ENCODE measurements at places on chromosomes 12 and 14.

- no peaks in the 10 kb centered on the region for H3K36me3 ChIP-seq
- no peaks in the 10 kb centered on the region for H3K27me3 ChIP-seq
- H3K27ac ChIP-seq = no peak overlapping the region
- DNase-seq = no peak
- no peak overlapping the region for H3K4me3 ChIP-seq
Measured at GRCh38 chr12:58750484-58750883, 169.8 kb downstream of the LRIG3 start.

DNA sequence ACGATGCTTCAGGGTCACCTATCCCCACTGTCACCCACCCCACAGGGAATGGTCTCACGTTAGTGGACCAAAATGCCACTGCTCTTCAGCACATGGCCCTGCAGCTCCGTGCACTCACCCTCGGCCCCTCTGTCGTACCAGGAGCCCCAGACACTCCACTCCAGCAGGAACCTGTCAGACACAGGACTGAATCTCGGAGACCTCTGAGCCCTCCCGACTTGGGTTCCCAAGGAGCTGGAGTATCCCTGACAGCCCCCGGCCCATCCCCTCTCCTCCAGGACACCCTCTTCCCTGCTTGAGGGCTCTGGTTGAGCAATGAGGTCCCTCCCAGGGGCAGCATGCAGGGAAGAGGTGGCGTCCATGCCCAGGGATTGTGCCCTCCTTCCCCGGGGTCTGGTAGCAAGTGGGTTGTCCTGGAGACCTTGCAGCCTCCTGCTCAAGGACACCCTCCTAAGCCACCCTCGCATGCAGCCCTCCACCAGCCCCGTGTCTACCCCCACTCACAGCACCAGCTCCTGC is 20.4 kb upstream of the LRTM2 start:
- no peaks in the 10 kb centered on the region for H3K36me3 ChIP-seq
- DNase-seq = no peak
- H3K27me3 ChIP-seq = no peaks in the 10 kb centered on the region
- H3K27ac ChIP-seq = no peak overlapping the region
- peaks cover 15% of the 10 kb centered on the region for H3K4me1 ChIP-seq
- no peak overlapping the region for H3K4me3 ChIP-seq

DNA sequence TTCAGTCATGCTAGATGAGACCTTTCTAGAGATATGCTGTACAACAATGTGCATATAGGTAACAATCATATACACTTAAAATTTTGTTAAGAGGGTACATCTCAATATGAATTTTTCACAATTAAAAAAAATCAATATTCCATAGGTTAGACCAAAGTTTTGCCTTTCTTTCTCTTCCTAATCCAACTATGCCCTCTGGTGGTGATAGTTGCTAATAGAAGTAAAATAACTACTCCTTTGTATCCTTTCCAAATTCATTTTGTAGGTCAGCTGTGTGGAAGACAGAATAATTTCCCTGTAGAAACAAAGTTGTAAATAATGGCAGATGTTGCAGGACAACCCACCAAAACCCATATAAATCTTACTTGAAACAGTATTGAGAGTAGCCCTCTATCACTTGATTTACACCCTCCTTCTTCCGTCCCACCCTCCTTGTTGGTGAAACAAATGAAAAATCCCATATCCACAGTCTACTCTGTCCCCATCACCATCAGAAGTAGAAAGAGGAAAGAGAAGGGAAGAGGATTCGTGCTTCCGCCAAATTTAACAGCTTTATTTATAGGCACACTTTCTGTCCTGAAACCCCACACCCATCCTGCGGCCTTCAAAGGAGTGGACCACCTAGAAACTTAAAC is 34.2 kb upstream of the KICS2 start:
- H3K36me3 ChIP-seq = no peaks in the 10 kb centered on the region
- DNase-seq = no peak
- no peaks in the 10 kb centered on the region for H3K27me3 ChIP-seq
- no peak overlapping the region for H3K4me3 ChIP-seq
- H3K4me1 ChIP-seq = no peaks in the 10 kb centered on the region

DNA sequence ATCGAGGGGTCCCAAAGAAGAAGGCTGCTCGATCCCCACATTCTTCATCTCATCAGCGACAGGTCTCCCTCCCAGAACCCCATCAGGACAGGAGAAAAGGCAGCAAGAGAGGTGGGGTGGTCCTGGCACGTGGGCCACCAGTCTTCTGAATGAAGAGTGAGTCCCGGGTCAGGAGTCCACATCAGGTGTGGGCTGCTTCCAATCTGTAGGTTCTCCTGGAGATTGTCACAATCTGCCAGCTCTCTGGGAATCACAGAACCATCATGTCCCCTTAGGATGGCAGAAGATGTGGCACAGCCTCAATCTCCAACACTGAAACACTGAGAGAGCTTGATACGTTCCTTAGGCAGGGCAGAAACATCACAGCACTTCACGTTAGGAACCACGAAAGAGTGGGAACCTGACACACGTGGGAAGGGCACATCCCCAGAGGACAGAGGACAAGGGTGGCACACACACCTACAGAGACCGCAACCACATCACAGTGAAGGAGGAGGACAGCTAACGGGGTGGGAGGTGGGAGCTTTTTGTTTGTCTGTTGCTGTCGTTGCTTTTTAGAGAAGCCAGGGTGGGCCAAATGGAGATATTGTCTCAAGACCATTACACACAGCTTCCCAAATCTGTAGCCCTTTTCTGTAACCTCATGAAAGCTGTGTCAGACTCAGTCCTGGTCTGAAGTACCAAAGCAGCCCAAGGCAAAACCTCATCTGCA is 284.5 kb downstream of the DPF3 start:
- H3K27ac ChIP-seq = no peak overlapping the region
- H3K4me1 ChIP-seq = peaks cover 7% of the 10 kb centered on the region
- DNase-seq = no peak
- H3K27me3 ChIP-seq = no peaks in the 10 kb centered on the region
- H3K4me3 ChIP-seq = no peak overlapping the region

- no peaks in the 10 kb centered on the region for H3K27me3 ChIP-seq
- H3K36me3 ChIP-seq = no peaks in the 10 kb centered on the region
- H3K27ac ChIP-seq = no peak overlapping the region
- DNase-seq = no peak
- peaks cover 31% of the 10 kb centered on the region for H3K4me1 ChIP-seq
Measured at GRCh38 chr12:92518071-92518470, 184.7 kb upstream of the PLEKHG7 start.

DNA sequence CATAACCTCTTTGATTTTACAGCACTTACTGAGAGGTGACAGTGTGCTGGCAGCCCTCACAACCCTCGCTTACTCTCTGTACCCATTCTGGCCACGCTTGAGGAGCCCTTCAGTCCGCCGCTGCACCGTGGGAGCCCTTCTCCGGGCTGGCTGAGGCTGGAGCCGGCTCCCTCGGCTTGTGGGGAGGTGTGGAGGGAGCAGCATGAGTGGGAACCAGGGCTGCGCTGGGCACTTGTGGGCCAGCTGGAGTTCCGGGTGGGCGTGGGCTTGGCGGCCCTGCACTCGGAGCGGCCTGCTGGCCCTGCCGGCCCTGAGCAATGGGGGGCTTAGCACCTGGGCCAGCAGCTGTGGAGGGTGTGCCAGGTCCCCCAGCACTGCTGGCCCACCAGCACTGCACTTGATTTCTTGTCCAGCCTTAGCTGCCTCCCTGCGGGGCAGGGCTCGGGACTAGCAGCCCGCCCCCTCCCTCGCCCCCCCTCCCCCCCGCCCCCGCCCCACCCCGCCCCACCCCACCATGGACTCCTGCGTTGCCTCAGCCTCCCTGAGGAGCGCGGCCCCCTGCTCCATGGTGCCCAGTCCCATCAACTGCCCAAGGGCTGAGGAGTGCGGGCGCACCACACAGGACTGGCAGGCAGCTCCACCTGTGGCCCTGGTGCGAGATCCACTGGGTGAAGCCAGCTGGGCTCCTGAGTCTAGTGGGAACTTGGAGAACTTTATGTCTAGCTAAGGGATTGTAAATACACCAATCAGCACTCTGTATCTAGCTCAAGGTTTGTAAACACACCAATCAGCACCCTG is 9.9 kb downstream of the MDGA2 start:
- no peak for DNase-seq
- H3K4me3 ChIP-seq = no peak overlapping the region
- no peaks in the 10 kb centered on the region for H3K27me3 ChIP-seq

DNA sequence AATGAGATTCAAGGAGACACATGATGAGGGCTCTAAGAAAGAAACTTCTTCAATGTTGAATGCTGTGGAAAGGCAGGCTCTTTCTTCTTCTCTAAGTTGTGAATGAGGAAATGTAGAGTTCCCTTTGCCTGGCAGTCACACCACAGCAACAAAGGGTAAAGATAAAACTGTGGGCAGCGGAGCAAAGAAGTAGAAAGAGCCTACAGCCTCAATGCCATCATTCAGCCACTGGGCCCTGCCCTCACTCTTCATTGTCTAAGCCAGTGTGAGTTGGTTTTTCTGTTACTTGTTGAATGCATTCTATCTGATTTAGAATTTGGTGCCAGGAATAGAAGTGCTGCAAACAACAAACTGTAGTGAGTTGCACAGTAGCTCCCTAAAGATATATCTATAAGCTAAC is 12.2 kb downstream of the SDR9C7 start:
- no peak overlapping the region for H3K27ac ChIP-seq
- H3K4me1 ChIP-seq = no peaks in the 10 kb centered on the region
- no peak for DNase-seq
- no peaks in the 10 kb centered on the region for H3K36me3 ChIP-seq
- no peak overlapping the region for H3K4me3 ChIP-seq

GRCh38 chr12:108783446-108783845 is 52.1 kb upstream of the CORO1C start:
- no peak overlapping the region for H3K4me3 ChIP-seq
- peaks cover 36% of the 10 kb centered on the region for H3K36me3 ChIP-seq
- H3K4me1 ChIP-seq = peaks cover 4% of the 10 kb centered on the region
- no peaks in the 10 kb centered on the region for H3K27me3 ChIP-seq
- no peak overlapping the region for H3K27ac ChIP-seq

DNA sequence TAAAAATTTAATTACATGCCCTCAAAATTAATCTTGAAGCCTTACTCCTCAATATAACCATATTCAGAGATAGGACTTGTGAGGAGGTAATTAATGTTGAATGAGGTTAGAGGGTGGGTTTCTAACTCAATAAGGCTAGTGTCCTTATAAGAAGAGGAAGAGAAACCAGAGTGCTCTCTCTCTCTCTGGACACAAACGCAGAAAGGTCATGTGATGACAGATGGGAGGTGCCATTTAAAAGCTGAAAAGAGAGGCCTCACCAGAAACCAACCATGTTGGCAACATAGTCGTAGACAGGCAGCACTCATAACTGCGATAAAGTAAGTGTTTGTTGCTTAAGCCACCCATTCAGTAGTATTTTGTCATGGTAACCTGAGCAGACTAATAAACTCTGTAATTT is 378.5 kb upstream of the LMO3 start:
- DNase-seq = no peak
- no peak overlapping the region for H3K4me3 ChIP-seq
- H3K27ac ChIP-seq = no peak overlapping the region

DNA sequence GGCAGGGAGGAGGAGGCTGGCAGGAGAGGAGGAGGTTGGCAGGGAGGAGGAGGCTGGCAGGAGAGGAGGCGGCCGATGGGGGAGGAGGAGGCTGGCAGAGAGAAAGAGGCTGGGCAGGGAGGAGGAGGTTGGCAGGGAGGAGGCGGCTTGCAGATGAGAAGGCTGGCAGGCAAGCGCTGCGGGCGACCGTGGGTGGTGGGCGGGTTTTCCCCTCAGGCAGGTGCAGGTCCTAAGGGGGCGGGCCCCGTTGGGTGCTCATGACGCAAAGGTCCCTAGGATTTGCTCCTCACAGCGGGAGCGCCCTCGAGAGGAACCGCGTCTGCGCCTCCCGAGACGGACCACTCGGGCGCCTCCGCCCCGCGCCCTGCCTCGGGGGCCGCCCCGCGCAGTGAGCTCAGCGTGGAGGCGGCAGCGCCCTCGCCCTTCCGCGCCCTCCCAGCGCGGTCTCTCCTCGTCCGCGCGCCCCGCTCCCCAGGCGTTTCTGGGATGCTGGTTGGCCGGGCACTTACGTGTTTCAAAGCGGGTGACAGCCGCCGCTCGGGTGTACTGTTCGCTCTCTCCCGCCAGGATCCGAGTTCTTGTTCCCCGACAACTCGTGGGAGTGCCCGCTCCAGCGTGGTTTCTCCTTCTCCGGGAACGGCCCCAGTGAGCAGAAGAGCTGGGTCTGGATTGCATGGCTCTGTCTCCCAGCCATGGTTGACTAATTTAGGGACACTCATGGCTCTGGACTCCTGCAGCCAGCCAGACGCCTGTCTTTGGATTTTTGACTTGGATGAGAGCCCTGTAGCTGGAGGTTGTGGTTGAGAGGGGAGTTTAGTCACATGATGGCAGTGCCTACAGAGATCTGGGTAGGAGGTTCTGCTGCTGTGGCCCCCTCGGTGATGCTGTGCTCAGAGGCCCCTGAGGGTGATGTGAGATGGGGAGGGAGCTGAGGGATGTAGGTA is 64.1 kb upstream of the PPP4R3A start:
- peaks cover 13% of the 10 kb centered on the region for H3K4me1 ChIP-seq
- peaks cover 2% of the 10 kb centered on the region for H3K36me3 ChIP-seq
- peak overlapping the region; percentile 79 for H3K4me3 ChIP-seq
- DNase-seq = peak; percentile 89
- peaks cover 20% of the 10 kb centered on the region for H3K27me3 ChIP-seq

DNA sequence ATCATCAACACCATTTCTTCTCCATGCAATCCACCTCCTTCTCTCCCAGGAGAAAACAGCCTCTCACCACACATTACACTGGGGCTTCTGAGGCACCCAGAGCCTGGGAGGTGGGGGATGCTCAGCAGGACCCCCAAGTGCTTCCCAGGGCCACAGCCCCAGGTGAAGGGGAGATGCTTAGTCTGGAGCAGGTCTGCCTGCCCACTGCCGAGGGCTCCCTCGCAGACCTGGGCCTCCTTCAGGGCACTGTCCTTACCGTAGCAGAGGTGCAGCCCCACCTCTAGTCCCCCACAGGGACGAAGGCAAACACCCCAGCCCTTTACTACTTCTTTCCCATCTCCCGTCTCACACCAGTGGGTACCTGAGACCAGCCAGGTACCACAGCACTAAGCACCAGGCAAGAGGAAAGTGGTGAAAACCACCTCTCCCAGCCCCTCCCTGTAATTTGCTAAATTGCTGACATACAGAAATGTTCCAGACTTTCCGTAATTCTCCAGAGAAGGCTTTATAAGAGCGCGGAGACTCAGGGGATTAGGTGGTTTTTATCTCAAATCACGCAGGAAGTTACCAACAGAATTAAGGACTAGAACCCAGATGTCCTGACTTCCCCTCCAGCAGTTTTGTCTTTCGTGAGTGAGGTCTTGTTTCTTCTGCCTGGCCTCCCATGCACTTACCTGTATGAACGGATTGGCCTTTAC is 59.0 kb downstream of the PLEKHG3 start:
- H3K4me3 ChIP-seq = no peak overlapping the region
- H3K4me1 ChIP-seq = peaks cover 39% of the 10 kb centered on the region
- H3K27ac ChIP-seq = no peak overlapping the region
- H3K36me3 ChIP-seq = no peaks in the 10 kb centered on the region
- no peak for DNase-seq

GRCh38 chr14:103594265-103594664 is 31.5 kb downstream of the COA8 start:
- H3K4me1 ChIP-seq = peaks cover 7% of the 10 kb centered on the region
- peaks cover 15% of the 10 kb centered on the region for H3K36me3 ChIP-seq
- DNase-seq = no peak
- H3K4me3 ChIP-seq = no peak overlapping the region
- no peak overlapping the region for H3K27ac ChIP-seq

Measured in activated T-cell treated with anti-CD3 and anti-CD28 coated beads, Interleukin-2, amount 50 U/mL, for 24 hours (primary cell).